ENCODE measurements at places on chromosomes 16 and 17. TPM values are rescaled to one million over a fixed set of nuclear protein-coding genes. Genes with fewer than 3 reads are reported as not detected.

The MYH13 gene
- total RNA-seq: not detected

- no peak for DNase-seq
Measured at GRCh38 chr17:77425348-77425747, 284.6 kb downstream of the SEC14L1 start.

The KRT33A gene
- total RNA-seq: not detected

DNA sequence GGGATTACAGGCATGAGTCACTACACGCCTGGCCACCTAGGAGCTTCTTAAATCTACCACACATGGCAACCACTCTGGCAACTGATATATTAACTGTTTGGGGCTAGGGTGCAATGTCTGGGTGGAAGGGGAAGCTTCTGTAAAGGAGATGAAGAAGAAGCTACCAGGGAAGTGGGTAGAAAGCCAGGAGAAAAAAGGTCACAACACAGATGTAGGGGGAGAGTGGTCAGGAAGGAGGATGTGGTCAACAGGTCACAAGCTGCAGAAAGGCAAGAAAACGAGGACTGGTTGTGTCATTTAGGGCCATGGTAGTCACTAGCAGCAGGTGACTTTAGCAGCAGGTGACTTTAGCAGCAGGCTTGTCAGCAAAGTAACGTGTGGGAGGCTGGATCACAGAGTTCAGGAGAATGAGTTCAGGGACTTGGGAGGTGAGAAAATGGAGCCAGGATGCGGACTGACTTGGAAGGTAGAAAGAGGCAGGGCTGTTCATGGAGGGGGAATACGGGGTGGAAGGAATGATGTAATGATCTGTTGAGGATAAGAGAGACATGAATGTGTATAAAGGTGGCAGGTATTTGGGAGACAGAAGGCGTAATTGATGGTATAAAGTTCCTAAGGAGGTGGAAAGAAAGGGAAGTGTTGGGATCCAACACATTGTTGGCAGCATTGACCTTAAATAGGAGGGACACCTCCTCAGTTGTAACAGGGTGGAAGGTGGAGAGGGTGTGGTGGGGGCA is 16.3 kb upstream of the WFIKKN2 start:
- DNase-seq: no peak

DNA sequence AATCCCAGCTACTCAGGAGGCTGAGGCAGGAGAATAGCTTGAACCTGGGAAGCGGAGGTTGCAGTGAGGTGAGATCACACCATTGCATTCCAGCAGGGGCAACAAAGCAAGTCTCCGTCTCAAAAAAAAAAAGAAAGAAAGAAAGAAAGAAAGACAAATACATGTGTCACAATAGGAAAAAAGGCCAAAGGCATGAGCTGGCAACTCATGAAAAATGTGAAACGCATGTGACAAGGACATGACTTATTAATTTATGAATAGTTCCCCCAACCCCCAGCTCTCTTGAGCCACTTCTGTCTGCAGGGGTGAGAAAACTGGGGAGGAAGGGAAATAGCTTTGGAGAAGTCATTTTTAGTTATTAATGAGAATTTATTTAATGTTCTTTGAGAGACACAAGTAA is 120.6 kb downstream of the AIPL1 start:
- DNase-seq: no peak

The NPIPA8 gene
- total RNA-seq: not detected

GRCh38 chr16:85720302-85720637 is 30.6 kb downstream of the C16orf74 start:
- no peak for DNase-seq

The HOXB5 gene
- total RNA-seq: 0.57 TPM

DNA sequence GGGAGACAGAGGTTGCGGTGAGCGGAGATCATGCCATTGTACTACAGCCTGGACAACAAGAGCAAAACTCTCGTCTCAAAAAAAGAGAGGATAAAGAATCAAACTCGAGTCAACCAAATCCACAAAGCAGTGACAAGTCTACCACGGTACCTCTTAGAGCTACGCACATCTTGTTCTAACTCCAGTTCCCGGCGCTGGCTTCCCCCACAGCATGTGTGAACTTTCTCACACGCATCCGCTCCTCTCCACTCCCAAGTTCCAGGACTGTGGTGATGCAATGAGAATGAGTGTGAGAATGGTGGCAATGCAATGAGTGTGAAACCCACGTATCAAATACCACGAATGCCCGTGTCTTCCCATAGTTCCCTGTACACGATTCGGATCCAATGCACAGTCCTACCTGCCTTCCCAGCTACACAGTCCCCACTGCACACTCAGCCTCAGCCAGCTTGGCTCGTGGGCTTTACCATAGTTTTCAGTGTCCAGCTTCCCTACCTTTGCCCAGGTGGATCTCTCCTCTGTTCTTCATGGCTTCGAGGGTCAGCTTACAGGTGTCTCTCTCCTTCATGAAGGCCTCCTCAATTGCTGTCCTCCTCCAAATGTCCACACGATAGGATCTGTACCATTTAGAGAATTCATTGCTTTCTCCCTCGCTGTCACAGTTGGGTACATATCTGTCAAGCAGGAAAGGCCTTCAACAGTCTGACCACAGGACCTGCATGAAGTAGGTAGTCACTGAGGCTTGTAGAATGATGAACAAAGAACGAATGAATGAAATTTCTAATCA is 9.2 kb upstream of the P2RX5 start:
- no peak for DNase-seq

- no peak for DNase-seq
Measured at GRCh38 chr16:27174007-27174406, 29.3 kb upstream of the KDM8 start.

DNA sequence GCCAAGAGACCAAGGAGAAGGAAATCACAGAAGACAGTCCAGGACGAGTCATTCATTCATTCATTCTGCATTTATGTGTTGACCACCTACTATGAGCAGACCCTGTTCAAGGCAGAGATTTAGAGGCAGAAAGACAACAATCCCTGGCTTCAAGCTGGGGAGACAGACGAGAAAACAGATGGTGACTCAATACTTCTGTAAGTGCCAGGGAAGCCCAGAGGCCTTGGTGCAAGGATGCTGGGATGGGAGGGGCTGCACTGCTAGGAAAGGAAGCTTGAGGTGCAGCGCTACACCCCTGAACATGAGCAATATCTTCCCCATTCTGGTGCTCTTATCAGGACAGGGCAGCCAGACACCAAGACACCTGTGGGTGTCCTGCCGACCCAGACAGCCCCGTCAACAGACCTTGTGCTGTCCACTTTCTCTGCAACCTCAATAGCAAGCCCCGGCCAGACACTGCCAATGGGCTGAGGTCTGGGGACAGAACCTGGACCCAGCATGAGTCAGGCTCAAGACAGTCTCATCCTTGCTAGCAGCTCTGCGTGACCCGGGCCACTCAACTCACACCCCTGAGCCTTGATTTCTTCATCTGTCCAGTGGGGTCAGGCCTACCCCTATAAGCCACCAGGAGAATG is 163.5 kb downstream of the COPRS start:
- DNase-seq: peak; percentile 66

DNA sequence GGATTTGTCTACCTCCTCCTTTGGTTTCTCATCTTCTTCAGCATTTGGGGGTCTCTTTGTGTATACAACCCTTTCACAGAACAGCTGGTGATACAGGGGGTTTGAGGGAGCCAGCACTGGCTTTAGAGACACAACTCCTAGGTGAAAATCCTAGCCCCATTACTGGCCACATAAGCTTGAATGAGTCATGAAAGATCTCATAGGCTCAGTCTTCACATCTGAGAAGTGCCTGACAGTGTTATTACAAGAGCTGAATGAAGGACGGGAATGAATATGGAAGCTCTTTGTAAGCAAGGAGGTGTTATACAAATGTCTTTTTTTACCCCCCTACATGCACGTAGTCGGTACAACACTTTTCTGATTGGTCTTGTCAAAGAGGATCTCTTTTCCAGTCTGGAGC is 1.7 kb upstream of the B4GALNT2 start:
- DNase-seq: no peak

- no peak for DNase-seq
Measured at GRCh38 chr17:4497101-4497824, 1.4 kb upstream of the SPNS2 start.

DNA sequence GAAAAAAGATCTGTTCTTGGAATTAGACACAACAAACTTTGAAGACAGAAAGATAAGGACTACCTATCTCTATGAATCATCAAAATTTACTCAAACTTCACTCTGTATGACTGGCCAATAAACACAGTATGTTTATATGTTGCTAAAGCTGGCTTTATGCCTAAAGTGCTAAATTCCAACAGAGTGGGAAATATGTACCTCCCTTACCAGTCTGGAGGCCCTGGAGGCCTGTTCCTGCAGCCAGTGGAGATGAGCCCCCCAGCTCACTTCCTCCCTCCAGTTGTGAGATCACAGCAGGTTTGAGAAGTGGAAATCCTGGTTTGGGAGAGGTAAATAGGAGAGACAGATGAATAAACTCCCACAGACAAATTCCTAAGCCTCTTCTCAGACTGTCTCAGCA is 9.0 kb downstream of the ZNF23 start:
- no peak for DNase-seq

The C16orf90 gene
- not detected for total RNA-seq

The RILP gene
- 9.7 TPM for total RNA-seq

The FBXO39 gene
- total RNA-seq: 0.57 TPM

The CLDN6 gene
- 1.1 TPM for total RNA-seq

DNA sequence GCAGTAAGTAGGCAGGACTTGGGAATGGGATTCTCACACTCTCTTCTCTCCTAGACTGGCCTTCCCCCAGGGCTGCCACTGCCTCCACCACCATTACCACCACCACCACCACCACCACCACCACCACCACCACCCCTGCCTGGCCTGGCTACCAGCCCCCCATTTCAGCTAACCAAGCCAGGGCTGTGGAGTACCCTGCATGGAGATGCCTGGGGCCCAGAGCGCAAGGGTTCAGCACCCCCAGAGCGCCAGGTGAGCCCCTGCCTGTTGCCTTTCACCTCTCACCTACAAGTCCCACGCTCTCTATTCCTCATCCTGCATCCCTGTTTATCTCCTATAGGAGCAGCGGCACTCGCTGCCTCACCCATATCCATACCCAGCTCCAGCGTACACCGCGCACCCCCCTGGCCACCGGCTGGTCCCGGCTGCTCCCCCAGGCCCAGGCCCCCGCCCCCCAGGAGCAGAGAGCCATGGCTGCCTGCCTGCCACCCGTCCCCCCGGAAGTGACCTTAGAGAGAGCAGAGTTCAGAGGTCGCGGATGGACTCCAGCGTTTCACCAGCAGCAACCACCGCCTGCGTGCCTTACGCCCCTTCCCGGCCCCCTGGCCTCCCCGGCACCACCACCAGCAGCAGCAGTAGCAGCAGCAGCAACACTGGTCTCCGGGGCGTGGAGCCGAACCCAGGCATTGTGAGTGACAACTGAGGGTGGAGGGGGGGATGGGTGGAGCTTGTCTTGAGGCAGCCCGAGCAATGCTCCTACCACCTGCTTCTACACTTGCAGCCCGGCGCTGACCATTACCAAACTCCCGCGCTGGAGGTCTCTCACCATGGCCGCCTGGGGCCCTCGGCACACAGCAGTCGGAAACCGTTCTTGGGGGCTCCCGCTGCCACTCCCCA is 7.9 kb upstream of the TMEM88 start:
- no peak for DNase-seq

- no peak for DNase-seq
Measured at GRCh38 chr17:65533056-65533745, 28.2 kb downstream of the AXIN2 start.

The ABCC11 gene
- total RNA-seq: 0.09 TPM

- no peak for DNase-seq
Measured at GRCh38 chr16:54521327-54521726, 234.7 kb upstream of the IRX3 start.

DNA sequence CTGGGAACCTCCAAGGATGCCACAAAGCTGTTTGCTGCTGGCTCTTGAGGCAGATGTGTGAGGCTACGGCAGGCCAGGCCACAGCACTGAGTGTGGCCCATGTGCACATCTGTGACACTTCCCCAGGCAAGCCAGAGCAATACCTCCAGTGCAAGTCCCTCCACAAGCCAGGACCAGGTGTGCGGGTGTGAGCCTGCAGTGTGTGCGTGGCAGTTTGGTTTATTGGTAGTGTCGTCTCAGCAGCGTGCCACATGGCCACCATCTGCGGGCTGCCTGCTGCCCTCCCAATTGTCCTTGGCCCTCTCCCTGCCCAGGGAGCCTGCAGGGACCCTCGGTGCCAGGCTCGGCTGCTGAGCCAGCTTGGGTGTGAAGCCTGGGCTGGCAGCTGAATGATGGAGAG is 9.9 kb upstream of the SREBF1 start:
- no peak for DNase-seq

- DNase-seq: no peak
Measured at GRCh38 chr17:73986641-73987177, 216.8 kb upstream of the RPL38 start.

The DHRS7C gene
- not detected for total RNA-seq

DNA sequence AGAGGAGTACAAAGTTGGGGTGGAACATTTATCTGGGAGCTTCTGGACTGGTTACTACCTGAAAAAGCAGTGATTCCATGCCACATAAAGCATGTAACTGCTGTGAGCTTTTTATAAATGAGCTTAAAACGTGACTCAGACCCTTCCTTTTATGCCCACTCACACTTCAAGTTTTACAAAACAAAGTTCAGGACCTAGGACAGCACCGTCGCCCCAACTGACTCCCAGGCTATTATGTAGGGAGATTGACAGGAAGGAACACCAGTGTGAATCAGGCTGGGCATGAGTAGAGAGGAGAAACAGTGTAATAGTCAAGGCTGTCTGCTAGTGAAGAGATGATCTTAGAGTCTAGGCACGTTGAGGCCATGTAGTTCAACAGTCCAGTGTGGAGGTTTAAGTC is 91.6 kb upstream of the DNAH9 start:
- DNase-seq: no peak

DNA sequence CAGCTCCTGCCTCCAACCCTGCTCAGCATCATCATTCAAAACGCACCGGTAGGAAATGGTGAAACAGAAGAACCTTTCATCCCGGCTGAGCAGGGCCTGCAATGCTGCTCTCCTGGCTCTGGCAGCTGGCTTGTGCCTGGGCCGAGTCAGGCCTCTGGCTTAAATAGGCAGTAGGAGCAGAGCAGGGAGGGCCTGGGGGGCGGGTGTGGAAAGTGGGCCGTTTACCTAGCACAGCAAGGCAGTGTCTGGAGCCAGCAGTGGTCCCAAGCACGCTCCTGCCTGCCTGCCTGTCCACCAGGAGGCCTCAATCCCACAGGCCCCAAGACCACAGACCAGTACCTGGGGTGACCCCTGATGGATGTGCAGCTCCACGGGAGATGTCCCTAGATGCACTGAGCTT is 59.3 kb downstream of the SMPD3 start:
- DNase-seq: no peak

- peak; percentile 56 for DNase-seq
Measured at GRCh38 chr17:61583242-61583641, 7.8 kb downstream of the NACA2 start.

DNA sequence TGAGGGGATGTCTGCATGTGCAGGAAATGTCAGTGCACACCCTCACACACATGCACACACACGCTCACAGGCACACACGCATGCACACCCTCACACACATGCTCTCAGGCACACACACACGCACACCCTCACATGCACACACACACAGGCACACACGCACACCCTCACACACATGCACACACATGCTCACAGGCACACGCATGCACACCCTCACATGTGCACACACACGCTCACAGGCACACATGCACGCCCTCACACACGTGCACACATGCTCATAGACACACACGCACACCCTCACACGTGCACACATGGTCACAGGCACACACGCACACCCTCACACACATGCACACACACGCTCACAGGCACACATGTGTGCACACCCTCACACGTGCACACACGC is 77.6 kb upstream of the ZNF469 start:
- DNase-seq: no peak
